ENCODE measurements at places on chromosomes 16 and 17.

GRCh38 chr17:34011599-34011998 lies 243.5 kb upstream of the CCL2 start:
- no peak for DNase-seq

GRCh38 chr16:70692130-70692872 lies 6.4 kb upstream of the MTSS2 start:
- no peak for DNase-seq

- no peak for DNase-seq
These were observed 145.7 kb downstream of the RBFOX3 start for GRCh38 chr17:79465011-79465680.

DNA sequence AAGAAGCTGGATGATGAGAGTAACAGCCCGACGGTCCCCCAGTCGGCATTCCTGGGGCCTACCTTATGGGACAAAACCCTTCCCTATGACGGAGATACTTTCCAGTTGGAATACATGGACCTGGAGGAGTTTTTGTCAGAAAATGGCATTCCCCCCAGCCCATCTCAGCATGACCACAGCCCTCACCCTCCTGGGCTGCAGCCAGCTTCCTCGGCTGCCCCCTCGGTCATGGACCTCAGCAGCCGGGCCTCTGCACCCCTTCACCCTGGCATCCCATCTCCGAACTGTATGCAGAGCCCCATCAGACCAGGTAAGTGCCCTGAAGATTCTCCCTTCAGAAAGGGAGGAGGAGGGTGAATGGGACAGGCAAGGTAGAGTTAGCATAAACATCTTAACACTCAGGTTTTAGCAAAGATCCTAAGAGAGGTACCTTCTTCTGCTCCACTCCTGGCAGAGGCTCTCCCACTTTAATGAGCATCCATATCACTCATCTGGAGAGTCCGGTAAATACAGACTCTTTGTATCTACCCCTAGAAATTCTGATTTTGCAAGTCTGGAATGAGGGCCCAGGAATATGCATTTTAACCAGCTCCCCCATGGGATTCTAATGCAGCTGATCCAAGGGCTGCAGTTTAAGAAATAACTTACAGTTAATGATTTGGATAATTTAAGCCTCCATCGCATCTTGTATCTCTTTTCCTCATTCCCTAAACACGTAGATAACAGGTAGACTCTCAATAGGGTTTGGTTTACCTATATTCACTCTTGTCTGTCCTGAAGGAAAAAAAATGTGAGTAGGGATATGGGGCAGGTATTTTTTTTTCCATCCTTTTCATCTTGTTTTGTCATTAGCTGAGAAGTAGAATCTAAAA lies 3.3 kb downstream of the HLF start:
- DNase-seq: no peak

DNA sequence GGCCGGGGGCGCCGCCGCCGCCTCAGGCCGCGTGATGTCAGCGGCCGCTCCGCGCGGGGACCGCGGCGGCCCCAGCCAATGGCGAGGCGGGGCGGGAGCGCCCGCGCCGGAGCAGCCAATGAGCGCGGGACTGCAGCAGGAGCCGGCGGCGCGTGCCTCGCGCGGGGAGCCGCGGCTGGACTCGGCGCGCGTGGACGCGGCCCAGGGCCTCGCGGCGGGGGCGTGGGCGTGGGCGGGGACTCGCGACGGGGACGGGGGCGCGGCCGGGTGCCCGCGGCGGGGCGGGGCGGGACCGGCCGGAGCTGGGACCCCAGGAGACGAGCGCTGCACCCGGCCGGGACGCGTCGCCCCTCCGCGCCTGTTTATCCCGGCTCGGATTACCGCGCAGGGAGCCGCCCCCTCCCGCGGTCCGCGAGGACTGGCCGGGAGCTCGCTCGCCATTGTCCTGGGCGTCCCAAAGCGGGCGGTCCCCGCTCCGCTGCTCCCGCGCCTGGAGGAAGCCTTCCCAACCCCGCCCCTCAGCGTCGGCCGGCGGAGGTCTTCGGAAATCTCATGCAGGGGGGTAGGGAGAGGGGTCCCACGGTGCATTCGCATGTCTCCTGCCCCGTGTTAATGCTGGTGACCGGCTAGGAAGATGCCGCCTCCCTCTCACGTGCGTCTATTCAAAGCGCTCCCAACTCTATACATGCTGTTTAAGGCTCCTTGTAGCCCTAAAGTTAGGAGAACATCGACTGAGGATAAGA lies at the start of gene RNF157:
TSS of gene RNF157 (minus strand) at position 33 of the 743 bp plus-strand sequence. CDS start 253 bp downstream, outside the sequence.
- DNase-seq: peak; percentile 84

All from GM13976 (cell line).